ENCODE measurements at places on chromosomes 1 and 21.
A peak's percentile ranks its signal among the peaks of the same experiment; 100 is the strongest.

- DNase-seq, result no peak
Observed at GRCh38 chr1:224591326-224591725, 24.8 kb upstream of the CNIH3 start.

DNA sequence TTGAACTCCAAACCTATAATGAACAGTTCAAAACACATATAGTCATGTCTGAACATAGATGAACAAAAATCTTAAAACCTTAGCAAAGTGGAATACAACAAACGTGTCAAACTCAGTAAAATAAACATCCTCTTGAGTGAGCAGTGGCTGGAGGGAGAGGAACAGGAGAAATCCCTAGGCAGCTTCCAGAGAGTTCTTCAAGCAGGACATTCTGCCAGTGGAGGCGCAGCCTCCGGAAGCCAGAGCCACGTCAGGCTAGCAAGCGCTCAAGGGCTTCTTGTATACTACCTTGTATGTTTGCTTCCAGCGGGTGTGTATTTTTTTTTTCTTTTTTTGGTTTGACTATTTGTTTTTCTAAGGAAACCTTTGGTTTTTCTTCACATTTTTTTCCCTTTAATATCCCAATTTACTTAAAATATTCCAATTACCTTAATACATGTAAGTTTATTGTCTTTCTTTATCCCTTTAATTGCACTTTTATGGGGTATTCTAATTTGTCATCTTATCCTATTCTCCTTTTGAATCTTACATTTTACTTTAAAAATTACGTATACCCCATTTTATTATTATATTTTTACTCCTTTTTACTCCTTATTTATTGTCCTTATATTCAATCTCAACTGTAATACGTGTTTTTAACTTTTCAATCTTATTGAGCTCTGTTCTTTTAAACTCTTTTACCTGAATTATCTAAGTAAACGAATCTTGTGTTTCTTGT, 42.0 kb downstream of the COLGALT2 start:
- DNase-seq, result no peak

GRCh38 chr1:205514211-205515142, 10.0 kb downstream of the CDK18 start:
- no peak for DNase-seq

- no peak for DNase-seq
Observed at GRCh38 chr1:208820580-208821212, 576.5 kb upstream of the PLXNA2 start.

- DNase-seq, result no peak
Observed at GRCh38 chr1:115705963-115706362, 62.6 kb downstream of the CASQ2 start.

- DNase-seq, result no peak
Observed at GRCh38 chr1:208231881-208232661, 12.1 kb downstream of the PLXNA2 start.

DNA sequence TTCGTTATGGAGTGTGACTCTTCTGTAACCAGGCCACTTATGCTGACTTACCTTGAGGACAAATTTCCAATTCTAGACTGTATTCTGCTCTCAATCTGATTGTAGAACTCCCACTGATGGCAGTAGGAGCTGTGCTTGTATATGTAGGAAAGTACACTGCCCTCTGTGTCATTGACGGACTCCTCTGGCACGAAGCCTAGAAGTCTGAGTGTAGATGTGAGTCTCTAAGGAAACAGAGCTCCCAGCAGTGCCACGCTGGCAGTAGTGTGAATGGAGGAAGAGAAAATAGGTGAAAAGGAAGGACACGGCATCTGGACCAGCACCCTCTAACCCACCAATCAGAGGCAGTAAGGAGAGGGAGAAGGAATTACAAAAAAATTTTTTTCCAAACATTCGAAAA, 130.4 kb upstream of the ADGRL2 start:
- DNase-seq, result peak; percentile 92

Data from NCI-H226 (cell line).